Effector memory CD4-positive, alpha-beta T cell (primary cell): ENCODE measurements at places on chromosomes 2 and 18.

GRCh38 chr2:101149241-101150192 lies 1.7 kb downstream of the TBC1D8 start:
- no peak for DNase-seq

GRCh38 chr2:67948506-67948905 lies 114.3 kb downstream of the C1D start:
- DNase-seq: no peak

DNA sequence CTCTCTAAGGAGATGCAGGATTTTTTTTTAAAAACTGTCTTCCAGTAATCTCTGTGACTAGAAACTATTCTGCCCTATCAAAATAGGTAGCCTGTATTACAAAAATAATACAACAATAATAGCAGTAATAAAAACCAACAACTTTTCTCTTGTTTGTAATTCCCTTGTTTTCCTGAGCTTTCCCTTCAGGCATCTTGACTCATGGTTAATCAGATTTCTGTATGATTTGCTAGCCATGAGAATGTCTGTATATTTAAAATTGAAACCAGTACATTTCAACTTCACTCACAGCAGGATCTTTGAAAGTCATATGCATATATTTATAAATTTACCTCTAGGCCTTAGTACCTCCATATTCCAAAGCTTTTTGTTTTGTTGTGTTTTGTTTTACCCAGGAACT lies 38.2 kb downstream of the SLC4A10 start:
- no peak for DNase-seq

GRCh38 chr2:119004602-119005001 lies 62.6 kb downstream of the MARCO start:
- DNase-seq: no peak

DNA sequence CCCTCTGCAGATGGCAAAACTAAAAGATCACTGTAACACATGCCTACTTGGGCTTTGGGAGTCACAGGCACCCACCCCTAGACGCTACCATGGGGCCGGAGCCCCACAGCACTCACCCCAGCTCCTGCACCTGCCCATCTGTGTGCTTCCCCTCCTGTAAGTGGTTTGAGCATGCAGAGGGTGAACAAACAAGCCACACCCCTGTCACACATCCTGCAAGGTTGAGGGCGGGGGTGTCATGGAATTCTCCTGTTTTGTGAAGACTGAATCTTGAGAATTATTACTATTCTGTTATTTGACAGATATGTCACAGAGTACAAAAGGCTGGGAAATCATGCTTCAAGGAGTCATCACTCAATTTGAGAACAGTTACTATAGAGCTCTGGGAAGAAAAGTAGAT lies 60.9 kb downstream of the RFTN2 start:
- DNase-seq: no peak

DNA sequence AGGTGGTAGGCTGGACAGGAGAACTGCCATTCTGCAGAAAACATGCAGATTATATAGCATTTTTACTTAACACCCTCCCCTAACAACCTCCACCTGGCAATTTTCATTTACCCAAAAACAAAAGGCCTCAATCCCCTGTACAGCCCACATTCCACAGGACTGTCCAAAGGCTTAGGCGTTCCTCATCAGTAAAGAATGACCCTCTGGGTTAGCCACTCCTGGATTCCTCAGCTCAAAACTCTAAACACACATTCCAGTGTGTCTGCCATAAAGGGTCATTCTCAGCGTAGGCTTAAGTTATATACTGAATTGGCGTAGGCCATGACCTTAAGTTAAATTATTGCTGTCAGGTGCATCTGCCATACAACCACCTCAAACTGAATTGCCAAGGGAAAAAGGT lies 261.8 kb upstream of the CHAC2 start:
- no peak for DNase-seq

DNA sequence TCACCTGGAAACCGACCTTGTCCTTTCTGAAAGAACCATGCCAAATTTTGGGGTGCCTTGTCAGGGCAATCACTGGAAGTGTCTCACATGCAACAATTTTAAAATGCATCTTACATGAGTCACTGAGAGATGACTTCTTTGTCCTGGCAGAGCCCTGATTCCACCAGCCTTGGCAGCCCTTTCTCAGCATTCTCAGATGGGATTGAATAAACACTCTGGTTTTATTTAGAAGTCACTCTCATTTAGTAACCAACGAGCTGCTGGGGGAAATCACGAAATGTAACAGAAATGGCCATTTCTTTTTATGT lies 3.8 kb upstream of the ATP8B1 start:
- no peak for DNase-seq

- DNase-seq: no peak
Measured at GRCh38 chr18:32773382-32773712, 524 bp upstream of the KLHL14 start.

- DNase-seq: no peak
Measured at GRCh38 chr2:221166292-221166691, 405.8 kb downstream of the EPHA4 start.

DNA sequence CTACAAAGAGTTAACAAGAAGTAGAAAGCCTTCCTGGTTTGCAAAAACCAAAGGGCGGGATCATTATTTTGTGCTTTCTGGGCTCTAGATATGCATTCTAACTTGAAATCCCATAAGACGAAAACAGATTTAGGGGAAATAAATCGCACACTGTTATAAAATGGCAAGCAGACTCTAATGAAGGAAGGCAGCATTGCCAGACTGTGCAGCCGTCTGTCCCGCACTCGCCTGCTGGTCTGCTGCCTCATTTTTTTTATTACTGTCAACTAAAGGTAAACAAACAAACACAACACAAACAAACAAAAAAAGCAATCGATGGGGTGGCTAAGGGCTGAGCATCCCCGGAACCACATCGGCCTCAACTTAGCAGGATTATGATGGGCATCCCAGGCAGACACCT lies 24.4 kb downstream of the ZNF521 start:
- no peak for DNase-seq

GRCh38 chr2:146979746-146980145 lies 865.1 kb upstream of the ACVR2A start:
- DNase-seq: no peak

DNA sequence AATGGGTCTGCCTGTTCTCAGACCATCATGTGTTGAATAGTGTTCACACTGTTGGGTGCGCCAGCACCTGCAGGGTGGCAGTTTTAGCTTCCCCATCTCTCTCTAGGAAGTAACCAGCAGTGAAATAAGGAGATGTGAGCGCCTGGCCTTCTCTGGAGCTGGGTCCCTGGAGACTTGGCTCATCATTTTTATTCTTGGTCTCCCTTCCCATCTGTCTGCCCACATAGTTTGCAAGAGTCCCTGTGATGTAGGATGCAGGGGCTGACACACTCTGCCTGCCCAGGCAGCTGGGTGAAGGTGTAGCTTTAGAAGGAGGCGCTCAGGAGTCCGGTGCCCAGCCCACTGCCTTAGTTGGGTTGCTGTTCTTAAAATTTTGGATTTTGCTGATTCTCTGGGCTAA lies 172.2 kb downstream of the LDLRAD4 start:
- no peak for DNase-seq

DNA sequence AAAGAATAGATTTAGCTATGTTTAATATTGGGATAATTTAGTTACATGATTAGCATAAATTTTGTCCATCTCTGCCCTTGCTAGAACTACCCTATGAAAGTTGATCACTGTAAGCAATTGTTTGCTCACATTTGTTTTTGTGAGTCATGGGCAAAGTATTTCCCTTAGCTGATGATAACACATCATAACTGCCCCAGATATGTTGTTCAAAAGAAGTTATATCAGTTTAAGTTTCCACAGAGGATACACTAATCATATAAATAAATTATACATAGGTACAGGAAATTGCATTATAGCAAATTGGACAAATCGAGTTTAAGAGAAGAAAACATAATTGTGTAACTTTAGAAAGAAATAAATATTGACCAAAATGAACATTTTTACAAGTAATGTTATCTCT lies 223.2 kb upstream of the PIK3C3 start:
- DNase-seq: no peak

GRCh38 chr2:47225061-47225783 lies 70.1 kb upstream of the STPG4 start:
- DNase-seq: no peak

- no peak for DNase-seq
Measured at GRCh38 chr2:20675701-20676352, 8.9 kb downstream of the GDF7 start.
